NCI-H1930 (cell line): ENCODE measurements at places on chromosomes 7 and 10.
A peak's percentile ranks its signal among the peaks of the same experiment; 100 is the strongest.

GRCh38 chr7:121123032-121123431, 134.5 kb downstream of the CPED1 start:
- DNase-seq, result no peak

GRCh38 chr7:114160925-114161324, 242.1 kb upstream of the PPP1R3A start:
- no peak for DNase-seq

GRCh38 chr10:44325596-44326307, 59.1 kb downstream of the CXCL12 start:
- no peak for DNase-seq

DNA sequence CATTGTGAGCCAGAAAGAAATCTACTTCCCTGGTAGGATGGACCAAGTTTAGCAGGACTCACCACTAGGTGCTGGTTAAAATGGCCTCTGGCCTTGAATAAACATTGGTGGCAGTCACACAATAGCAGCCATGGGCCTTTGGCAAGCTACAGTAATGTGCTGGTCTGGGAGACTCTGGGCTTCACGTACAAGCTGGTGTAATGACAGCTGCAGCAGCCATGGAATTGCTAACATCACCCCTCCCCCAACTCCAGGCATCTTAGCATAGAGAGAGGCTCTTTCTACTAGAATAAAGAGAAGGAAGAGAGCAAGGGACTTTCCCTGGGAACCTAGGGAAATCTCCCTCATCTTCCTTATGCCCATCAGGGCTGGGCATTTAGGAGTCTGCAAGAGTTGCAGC, 205.1 kb upstream of the SEMA3A start:
- no peak for DNase-seq

DNA sequence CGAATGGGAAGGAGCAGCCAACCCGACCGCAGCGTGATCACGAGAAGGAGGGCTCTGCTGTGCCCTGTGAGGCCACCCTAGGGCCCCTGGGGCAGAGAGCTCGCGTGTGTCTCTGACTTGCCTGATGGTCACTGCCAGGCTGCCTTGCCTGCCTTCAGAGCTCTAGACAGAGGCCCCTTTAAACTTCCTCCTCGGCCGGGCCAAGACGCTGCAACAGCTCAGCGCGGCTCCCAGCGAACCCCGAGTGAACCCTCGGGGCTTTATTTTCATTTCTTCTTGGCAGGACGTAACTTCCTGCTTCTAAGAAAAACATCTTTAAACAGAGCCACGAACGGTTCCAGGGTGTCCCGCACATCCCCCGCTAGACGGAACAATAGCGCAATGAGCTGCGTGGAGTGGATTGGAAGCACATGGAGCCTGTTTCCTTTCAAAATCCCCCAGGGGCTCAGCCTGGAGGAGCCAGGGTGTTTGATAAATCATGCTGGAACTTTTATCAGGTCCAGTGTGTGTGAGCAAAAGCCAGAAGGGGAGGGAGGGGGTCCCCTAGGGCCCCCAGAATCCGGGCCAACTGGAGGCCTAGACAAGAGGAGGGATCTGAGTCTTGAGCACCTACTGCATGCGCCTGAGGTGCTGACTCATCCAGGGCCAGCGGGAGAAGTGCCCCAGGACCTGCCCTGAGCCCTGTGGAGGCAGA, 134.1 kb upstream of the GDF10 start:
- no peak for DNase-seq

DNA sequence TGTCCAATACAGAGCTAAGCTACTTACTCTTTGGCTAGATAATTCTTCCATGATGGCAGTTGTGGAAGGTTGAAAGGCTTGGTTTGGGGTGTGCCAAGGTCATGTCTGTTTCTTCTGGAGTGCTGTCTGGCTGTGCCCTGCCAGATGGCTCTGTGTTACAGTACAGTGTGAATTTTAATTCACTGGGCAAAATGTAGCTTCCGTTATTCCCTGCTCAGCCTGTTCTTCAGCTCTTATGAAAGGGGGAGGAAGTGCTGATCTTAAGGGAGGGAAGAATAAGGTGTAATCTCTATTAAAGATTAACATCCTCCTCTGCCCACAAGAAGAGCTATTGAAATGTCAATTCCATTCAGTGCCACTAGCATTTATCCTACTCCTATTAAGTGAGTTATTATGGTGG, 52.2 kb downstream of the SND1 start:
- DNase-seq, result no peak

DNA sequence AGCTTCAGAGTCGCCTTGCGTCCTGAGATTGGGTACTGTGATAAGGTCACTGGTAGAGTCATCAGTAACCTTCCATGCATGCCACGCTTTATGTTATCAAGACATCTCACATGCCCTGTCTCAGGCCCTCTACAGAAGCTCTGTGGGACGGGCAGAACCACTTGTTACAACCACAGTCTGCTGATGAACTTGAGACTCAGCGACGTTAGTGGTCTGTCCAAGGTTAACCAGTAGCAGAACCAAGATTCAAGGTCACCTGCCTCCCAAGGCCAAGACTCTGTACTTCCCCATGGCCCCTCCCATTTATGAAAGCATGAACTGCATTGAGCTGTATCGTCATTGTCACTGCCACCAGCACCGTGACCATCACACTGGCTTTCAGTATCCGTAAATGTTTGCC, 15.0 kb downstream of the IQCE start:
- no peak for DNase-seq

DNA sequence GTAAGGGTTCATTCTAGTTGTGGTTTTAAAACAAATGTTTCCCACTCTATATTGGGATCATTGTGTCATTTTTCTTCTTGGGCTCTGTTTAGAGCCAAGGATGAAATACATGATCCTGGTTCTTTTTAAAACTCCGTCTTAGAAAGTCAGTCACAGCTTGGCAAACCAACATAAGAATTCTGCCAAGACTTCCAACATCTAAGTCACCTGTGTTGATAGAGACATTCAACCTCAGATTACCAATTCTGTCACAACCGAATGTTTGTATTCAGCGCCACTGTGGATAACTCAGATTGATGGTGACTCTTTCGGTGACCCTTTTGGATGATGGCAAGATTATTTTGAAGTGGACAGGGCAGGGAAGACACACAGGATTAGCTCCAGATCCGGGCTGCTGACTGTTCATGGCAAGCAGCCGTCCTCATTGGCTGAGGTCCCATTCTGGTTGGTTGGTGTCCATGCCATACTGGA, 255.4 kb downstream of the ARHGAP21 start:
- DNase-seq, result no peak

GRCh38 chr7:55088620-55089019, 69.8 kb downstream of the EGFR start:
- no peak for DNase-seq

DNA sequence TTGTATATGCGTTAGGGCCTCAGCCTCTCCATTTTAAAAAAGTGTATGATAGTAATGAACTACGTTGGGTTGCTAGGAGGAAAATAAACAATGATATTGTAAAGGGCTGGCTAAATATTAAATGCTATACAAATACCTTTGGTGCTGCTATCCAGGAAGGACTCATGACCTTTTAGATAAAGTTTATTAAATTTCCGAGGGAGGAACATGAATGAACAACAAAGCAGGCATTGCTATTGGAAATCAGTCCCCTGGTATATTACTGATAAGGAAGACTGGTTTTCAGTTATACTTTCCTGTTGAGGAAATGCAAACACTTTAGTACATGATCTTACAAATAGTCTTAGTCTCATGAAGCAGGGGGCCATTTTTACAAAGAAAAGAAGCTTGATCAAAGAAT, 17.2 kb upstream of the AGR2 start:
- no peak for DNase-seq

DNA sequence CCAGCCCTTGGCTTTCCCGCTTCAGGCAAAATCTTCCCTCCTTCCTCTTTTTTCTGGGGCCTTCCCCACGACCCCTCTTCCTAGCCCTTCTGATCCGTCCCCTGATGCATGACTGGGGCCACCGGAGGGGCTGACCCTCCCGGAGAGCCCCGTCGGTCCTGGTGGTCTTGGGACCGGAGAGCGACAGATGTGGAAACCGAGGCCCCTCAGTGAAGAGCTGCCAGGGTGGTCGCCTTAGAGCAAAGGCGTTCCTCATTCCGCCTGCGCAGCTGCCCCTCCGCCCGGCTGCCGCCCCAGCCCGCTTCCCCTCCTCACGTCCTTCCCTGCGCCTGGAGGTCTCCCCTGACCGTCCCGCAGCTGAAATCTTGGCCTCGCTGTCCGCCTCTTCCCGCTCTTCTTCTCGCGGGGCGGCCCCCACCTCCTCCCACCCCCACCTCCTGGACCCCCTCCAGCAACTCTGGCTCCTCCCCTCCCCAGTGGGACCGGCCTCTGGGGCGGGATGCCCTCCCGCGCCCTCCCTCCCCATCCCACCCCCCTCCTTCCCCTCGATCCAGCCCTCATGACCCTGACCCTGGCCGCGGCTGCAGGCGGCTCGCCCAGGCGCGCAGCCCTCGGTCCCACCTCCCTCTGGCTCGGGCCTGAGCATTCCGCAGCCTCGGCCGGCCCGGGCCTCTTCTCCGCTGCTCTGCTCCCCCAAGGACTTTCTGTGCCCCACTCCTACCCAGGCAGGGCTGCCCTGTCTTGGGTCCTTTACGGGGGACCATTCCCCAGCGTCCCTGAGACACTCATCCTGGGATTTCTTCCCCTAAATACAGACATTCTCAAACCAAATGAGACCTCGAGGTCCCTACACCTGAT, at the start of gene RARRES2:
Gene RARRES2 (minus strand): TSS at position 367 of the 858 bp plus-strand sequence. CDS start 1,020 bp downstream, outside the sequence.
- no peak for DNase-seq

DNA sequence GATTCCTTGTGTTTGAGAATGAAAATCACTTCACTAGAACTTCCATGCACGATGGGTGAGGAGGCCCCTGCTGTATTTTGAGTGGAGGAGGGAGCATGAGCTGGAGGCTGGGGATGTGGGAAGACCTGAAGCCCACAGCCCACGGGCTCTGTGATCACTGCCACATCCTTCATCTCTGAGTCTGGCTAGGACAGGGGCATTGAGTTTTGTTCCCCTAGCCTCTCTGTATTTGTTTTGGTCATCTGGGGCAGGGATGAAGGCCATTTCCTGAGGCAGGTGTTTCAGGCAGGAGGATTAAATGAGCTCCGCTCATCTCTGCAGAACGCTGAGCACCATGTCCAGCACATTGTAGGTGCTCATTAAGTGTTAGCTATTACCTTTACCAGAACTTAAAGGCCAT, 293.6 kb downstream of the GLRX3 start:
- DNase-seq, result no peak

- no peak for DNase-seq
Measured at GRCh38 chr7:123562121-123562520, 4.5 kb upstream of the NDUFA5 start.

- no peak for DNase-seq
Measured at GRCh38 chr10:43128958-43129706, 9.1 kb upstream of the CSGALNACT2 start.

- peak; percentile 0 for DNase-seq
Measured at GRCh38 chr10:52818019-52818418, 45.4 kb upstream of the MBL2 start.

- no peak for DNase-seq
Measured at GRCh38 chr10:83012866-83013265, 1126.4 kb upstream of the GHITM start.

DNA sequence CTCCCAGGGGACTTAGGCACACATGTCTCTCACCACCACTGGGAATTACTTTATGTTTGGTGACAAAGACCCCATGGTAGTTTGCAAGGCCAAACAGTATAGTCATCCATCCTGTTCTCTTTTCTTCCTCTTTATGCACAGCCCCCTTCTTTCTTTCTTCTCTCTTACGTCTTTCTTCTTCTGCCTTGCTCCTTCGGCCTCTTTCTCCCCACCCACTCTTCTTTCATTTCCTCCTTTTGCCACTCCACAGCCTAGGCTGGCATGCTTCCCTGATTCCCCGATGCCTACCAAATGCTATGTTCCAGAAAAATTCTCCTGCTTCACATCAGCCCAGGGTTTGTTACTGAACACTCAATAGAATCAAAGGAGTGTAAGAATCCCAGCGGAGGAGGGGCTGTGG, 62.4 kb upstream of the MKLN1 start:
- DNase-seq, result no peak

DNA sequence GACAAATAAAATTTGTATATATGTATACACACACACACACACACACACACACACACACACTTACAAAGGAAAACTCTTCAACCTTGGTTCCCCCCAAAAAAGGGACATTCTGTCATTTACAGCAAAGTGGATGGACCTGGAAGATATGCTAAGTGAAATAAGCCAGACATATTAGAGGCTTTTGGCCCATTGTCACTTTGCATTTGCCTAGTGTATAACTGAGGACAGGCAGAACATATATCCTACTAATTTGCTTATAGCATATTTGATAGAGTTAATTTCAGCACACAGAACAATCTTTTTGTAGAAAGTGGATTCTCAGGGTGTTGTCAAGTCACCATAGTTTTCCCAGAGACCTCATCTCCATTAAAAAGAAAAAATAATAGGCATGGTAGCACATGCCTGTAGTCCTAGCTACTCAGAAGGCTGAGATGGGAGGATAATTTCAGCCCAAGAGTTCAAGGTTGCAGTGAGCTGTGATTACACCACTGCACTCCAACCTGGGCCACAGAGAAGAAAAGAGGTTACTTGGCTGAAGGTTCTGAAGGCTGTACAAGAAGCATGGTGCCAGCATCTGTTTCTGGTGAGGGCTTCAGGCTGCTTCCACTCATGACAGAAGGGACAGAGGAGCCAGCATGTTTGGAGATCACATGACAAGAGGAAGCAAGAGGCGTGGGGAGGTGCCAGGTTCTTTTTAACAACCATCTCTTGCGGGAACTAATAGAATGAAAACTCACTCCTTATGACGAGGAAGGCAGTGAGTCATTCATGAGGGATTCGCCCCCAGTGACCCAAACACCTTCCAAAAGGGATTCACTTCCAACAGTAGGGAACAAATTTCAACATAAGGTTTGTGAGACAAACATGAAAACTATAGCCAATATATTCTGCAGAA, 135.6 kb downstream of the TMEM168 start:
- no peak for DNase-seq

- no peak for DNase-seq
Measured at GRCh38 chr7:12609561-12609960, 39.0 kb downstream of the SCIN start.

DNA sequence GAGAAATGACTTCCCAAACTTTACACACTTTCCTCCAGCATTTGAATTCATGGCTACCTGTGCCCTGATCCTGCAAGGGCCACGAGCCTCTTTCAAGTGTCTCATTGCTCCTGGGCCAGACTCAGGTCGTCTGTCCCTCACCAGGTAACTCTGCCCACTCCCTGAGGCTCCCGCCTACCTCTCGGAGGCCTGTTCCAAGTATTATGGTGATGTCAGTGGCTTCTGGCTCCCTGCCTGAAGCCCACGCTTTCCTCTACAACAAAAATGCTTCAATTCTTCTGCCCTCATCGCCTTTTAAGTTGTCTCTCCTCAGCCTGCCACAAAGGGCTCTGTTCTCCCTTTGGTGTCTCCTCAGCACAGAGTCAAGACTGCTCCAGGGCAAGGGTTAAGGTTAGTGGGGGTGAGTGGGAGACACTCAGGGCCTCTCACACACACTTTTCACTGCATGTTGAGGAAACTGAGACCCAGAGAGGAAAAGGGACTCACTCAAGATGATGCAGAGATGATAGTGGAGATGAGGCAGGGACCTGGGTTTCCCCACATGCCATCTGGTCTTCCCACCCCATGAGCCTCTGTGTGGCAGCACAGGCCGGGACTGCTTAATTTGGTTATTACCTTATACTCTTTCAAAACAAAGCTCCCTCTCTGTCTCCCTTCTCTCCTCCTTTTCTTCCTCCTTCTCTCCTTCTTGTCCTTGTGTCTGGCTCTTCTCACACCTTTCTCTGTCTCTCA, 28.3 kb upstream of the EGR2 start:
- no peak for DNase-seq
